Caco-2 (cell line): ENCODE measurements at places on chromosomes 2 and 18.
A peak's percentile ranks its signal among the peaks of the same experiment; 100 is the strongest.

DNA sequence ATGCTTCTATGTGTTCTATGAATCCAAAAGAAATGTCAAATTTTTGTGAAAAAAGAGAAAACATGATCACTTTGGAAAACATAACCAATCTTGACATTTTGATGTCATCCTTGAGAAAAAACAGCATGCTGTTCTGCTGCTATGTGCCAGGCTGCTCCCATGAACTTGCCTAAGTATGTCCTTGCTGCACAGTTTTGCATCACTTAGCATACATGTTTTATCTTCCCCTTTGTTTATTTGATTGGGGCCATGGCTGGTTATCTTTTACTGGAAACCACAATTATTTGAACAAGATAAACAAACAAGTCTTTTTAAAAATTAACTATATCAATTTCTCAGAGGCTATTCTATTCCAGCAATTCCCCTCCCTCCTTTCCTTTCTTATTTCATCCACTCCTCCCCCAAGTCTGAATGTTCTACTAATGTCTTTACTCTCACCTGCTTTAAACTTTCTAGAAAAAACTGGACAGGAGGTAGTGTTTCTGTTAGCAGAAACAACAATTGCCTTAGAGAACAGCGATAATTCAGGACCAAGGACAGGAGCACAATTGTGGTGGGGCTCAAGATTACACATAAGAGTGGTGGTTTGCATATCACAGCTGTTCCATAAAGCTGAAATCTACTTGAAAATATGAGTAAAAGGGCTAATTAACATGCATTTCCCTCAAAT lies 6.7 kb downstream of the AOX1 start:
- no peak for DNase-seq

GRCh38 chr2:122831649-122832048 lies 1076.2 kb downstream of the TSN start:
- DNase-seq, result no peak

DNA sequence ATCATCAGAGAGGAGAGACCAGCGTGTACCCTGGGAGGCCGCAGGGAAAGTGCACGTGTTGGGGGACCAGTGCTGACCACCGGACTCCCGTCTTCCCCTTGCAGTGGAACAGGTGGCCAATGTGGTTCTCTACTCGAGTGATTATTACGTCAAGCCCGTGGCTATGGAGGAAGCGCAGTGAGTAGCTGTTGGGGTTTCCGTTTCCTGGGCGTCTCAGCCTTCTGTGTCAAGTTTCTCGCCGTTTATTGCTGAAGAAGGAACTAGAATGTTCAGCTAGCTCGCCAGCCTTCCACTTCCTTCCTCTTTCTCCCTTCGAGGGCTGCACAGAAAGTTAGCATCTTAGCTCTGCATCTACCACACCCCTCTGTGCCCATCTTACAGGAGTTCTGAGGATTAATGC lies 22.8 kb upstream of the DGKD start:
- DNase-seq, result no peak

DNA sequence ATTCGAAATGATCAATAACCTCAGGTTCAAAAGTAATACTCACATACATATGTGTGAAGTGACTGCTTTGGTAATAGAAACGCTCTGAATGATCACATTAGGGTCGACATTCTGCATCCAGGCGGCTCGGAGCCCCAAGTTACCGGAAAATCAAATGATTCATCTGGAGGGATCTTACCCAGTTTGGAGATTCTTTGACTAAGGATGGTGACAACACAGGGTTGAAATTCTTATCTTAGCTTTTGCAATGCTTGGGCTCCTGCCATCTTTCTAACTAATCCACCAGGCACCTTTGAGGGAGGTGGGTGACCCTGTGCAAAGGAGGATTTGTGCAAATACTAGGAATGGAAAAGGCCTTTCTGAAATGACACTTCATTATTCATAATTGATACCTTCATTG lies 10.8 kb downstream of the GBX2 start:
- no peak for DNase-seq

DNA sequence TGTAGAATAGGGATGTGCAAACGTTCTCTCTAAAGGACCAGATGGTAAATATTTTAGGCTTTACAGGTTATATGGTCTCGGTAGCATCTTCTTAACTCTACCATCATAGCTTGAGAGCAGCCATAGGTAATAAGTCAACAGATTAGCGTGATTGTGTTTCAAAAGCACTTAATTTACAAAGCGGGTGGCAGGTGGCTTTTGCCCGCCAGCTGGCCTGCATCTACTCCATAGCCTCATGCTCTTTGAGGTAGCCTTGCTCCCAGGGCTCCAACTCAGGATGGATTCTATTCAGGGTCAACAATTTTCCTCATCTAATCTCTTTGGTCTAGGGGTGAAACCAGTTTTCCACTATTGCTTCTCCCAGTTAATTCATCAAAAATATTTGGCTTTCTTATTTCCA lies 5.0 kb upstream of the ATP9B start:
- no peak for DNase-seq

DNA sequence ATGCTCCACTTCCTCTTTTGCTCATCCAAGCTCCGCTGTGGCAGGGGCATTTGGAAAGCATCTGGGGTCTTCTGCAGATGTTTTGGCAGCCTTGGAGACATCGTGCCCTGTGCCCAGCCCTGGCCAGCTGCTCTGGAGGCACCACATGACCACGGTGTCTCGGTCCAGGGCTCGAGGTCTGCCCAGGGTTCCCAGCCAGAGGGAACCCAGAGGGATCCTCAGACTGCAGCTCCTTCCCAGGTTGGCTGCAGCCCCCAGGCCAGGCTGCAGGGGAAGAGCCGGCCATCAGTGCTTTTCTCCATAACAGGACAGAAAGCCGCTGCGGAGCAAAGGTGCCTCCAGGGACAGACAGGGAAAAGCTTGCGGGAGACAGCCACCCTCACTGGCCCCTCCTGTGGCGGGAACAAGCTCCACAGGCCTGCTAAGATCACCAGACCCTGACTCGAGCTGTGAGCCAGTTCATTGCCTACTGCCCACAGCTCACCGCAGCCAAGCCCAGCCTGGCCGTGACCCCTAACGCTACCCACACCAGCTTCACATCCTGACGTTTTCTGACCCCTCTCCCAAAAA lies 74.7 kb downstream of the SMAD7 start:
- peak; percentile 12 for DNase-seq

GRCh38 chr2:42562474-42563144 lies 5.8 kb upstream of the MTA3 start:
- DNase-seq, result peak; percentile 90

- DNase-seq, result no peak
Measured at GRCh38 chr2:224922142-224922727, 120.0 kb downstream of the DOCK10 start.

GRCh38 chr2:197191177-197191939 lies 119.2 kb downstream of the ANKRD44 start:
- DNase-seq, result peak; percentile 46

DNA sequence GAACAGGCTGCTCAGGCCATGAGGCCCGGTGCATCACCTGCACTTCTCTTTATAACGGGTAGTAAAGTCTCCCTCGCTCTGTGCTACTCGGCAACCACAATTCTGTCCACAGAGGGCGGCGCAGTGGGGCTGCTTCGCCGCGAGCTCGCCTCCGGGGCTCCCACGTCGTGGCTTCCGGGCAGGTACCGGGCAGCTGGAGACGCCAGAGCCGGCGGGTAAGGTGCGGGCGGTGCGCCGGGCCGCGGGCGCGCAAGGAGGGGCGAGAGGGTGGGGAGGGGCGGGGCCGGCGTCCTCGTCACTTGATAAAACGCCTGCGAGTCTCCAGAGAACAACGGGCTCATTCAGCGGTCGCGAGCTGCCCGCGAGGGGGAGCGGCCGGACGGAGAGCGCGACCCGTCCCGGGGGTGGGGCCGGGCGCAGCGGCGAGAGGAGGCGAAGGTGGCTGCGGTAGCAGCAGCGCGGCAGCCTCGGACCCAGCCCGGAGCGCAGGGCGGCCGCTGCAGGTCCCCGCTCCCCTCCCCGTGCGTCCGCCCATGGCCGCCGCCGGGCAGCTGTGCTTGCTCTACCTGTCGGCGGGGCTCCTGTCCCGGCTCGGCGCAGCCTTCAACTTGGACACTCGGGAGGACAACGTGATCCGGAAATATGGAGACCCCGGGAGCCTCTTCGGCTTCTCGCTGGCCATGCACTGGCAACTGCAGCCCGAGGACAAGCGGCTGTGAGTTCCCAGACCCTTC lies at the start of gene ITGA6:
Gene ITGA6, plus strand, starts transcription at position 331 of the 734 bp plus-strand sequence.
- peak; percentile 90 for DNase-seq

DNA sequence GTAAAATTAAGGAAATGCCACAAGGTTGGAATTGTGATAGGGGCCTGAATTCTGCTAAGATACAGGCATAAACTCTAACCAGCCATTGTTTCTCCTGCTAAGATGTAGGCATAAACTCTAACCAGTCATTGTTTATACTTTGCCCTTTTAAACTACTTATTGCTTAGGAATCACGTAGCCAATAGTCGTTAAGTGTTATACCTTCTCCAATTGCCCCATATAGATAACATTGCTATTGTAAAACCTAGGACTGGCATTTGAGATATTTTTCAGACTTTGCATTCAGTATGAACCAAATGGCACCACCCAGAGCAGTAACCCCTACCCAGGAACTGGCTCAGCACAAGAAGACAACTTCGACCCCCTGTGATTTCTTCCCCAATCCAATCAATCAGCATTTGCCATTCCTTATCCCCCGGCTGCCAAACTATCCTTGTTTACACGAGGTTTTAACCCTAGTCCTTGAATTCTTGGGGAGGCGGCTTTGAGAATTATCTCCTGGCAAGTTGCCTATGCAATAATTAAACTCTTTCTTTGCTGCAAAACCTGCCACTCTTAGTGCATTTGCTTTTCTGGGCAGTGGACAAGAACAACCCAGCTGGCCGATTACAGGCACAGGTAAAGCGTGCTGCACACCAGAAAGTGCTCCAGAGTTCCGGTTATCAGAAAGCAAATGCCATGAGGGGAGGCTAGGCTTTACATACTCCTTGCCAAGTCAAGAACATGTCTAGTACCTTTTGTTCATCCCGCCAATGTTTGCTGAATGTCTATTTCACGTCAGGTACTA lies 167.6 kb downstream of the LAMA1 start:
- DNase-seq, result no peak

DNA sequence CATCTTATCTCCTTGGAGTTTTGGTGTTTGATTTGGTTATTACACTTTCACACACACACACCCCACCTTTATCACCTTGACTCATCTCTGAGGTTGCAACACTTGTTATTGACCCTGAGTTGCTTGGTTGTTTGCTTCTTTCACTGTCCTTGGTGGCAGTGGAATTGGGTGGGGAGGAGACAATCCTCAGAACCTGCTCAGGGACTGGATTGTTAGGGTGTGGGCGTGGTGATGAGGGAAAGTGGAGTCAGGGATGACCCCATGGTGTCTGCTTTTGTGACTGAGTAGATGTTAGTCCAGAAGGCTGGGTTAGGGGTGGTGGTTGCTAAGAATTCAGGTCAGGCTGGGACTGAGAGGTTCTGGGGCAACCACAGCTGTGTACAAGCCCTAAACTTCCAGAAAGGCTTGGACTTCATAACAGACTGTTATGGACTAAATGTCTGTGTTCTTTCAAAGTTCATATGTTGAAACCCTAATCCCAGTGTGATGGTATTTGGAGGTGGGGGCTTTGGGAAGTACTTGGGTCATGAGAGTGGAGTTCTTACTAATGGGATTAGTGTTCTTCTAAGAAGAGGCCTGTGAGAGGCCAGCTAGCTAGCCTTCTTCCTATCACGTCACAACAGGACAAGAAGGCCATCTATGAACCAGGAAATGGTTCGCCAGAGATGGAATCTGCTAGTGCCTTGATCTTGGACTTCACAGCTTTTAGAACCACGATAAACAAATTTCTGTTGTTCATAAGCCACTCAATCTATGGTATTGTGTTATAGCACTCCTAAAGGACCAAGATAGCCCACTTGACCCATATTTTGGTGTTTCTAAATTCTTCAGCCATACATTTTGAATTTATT lies 3.4 kb upstream of the DIS3L2 start:
- no peak for DNase-seq
